ENCODE measurements at places on chromosomes 5 and 9. TPM values are rescaled to one million over a fixed set of nuclear protein-coding genes. Genes with fewer than 3 reads are reported as not detected.

GRCh38 chr5:6365977-6366590, 12.3 kb downstream of the MED10 start:
- no peak overlapping the region for H3K4me3 ChIP-seq
- DNase-seq, result no peak
- no peak overlapping the region for H3K27ac ChIP-seq
- peaks cover 3% of the 10 kb centered on the region for H3K36me3 ChIP-seq

- H3K36me3 ChIP-seq, result no peaks in the 10 kb centered on the region
- no peaks in the 10 kb centered on the region for H3K4me1 ChIP-seq
- H3K4me3 ChIP-seq, result no peak overlapping the region
- no peaks in the 10 kb centered on the region for H3K27me3 ChIP-seq
- DNase-seq, result no peak
- no peak overlapping the region for H3K27ac ChIP-seq
Observed at GRCh38 chr5:172478256-172478655, 23.9 kb upstream of the SH3PXD2B start.

DNA sequence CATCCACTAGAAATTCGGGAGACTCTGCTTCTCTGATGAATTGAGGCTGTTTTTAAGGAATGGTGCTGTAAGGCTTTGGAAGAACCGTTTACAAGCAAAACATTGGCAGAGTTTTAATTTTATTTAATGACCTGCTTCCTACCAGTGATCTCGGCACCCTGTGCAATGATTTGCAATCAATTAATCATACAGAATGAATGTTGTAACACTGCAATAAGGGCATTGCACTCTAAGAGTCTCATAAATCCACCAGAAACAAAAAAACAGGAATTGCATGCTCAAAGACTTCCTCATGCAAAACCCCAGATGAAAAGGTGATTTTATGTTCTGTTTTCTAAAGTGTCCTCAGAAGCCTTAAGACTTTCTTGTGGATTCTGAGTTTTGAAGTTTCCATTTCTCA, 295.7 kb downstream of the ARHGEF28 start:
- H3K36me3 ChIP-seq, result no peaks in the 10 kb centered on the region
- H3K4me3 ChIP-seq, result no peak overlapping the region
- no peaks in the 10 kb centered on the region for H3K27me3 ChIP-seq
- no peak overlapping the region for H3K27ac ChIP-seq
- no peak for DNase-seq

SLC23A1 gene
- polyA plus RNA-seq, result 0.32 TPM

FOXD4L5 gene
- 0.01 TPM for polyA plus RNA-seq

IFNA13 gene
- polyA plus RNA-seq, result not detected

DNA sequence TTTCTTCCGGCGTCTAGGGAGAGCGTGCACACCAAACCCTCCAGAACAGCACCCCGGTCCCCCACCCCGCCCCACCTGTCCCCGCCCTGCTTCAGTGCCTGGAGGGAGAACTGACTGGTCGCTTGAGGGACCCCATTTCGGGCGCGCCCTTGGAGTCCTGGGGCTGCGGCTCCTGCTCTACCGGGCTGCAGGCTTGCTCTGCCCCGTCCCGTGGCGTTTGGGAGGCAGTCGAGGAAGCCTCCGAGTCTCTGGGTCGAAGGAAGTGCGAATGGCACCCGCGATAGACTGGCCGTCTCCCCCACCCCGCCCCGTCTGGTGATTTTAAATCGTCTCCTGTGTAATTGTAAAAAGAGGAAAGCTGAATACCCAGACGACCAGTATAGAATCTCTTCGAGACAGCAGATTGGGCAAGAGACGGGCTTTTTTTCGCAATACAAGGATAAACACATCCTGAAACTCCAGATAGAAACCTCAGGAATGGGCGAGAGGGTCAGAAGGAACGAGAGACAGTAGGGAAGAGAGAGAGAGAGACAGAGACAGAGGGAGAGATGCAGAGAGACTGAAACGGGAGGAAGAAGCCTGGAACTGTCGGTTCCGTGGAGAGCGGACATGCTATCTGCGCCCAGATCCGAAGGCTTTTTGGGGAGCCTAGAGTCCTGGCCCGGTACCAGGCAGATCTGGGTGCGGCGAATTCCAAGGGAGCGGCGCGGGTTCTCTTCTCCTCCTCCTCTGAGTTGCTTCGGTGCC, 9.9 kb downstream of the PRDM6 start:
- no peak overlapping the region for H3K27ac ChIP-seq
- no peaks in the 10 kb centered on the region for H3K36me3 ChIP-seq
- peak; percentile 78 for DNase-seq
- H3K4me1 ChIP-seq, result peaks cover 5% of the 10 kb centered on the region
- H3K4me3 ChIP-seq, result no peak overlapping the region
- no peaks in the 10 kb centered on the region for H3K27me3 ChIP-seq

Measured in lung (tissue), 17 donors.